ENCODE measurements at places on chromosomes 1 and 21.

GRCh38 chr1:200901796-200902444 lies 7.2 kb downstream of the INAVA start:
- H3K4me1 ChIP-seq: peaks cover 10% of the 10 kb centered on the region
- DNase-seq: no peak
- peaks cover 51% of the 10 kb centered on the region for H3K27me3 ChIP-seq
- no peak overlapping the region for H3K4me3 ChIP-seq

DNA sequence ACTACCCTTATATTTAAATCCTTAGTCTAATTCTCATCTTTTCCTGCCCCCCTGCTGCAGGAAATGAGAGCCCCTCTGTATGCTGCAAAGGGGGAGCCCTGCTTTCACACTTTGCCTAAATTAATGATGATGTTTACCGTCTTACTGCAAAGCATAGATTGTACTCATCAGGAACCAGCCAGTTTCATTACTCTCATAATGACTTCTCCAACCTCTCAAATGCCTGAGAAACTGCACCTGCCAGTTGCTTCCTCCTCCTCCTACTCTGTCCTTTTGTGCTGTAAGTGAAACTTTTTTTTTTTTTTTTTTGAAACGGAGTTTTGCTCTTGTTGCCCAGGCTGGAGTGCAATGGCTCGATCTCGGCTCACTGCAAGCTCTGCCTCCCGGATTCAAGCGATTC lies 101.7 kb downstream of the ADSS2 start:
- peaks cover 7% of the 10 kb centered on the region for H3K36me3 ChIP-seq
- H3K27me3 ChIP-seq: no peaks in the 10 kb centered on the region
- H3K4me1 ChIP-seq: peaks cover 47% of the 10 kb centered on the region

- DNase-seq: no peak
- H3K36me3 ChIP-seq: peaks cover 16% of the 10 kb centered on the region
- peaks cover 2% of the 10 kb centered on the region for H3K27me3 ChIP-seq
- H3K4me3 ChIP-seq: no peak overlapping the region
- H3K27ac ChIP-seq: no peak overlapping the region
- peaks cover 39% of the 10 kb centered on the region for H3K4me1 ChIP-seq
Observed at GRCh38 chr1:109198745-109199144, 15.0 kb upstream of the SARS1 start.

DNA sequence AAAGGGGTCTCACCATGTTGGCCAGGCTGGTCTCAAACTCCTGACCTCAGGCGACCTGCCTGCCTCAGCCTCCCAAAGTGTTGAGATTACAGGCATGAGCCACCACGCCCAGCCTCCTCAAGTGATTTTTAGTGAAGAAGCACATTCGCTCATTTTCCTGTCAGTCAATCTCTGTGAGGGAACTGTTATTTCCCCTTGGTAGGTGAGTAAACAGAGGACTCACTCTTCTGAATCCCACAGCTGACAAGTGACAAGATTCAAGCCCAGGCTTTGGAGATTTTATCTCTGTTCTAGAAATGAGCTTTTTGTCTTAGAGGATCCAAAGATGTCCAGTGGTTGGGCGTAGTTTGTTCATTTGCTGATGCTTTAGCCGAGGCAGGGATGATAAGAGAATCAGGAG lies 43.9 kb upstream of the TACSTD2 start:
- peaks cover 7% of the 10 kb centered on the region for H3K4me1 ChIP-seq
- H3K4me3 ChIP-seq: no peak overlapping the region
- H3K27ac ChIP-seq: no peak overlapping the region
- peaks cover 13% of the 10 kb centered on the region for H3K27me3 ChIP-seq
- no peaks in the 10 kb centered on the region for H3K36me3 ChIP-seq
- DNase-seq: no peak

GRCh38 chr1:111483166-111483565 lies 9.4 kb downstream of the C1orf162 start:
- peaks cover 3% of the 10 kb centered on the region for H3K36me3 ChIP-seq
- peaks cover 51% of the 10 kb centered on the region for H3K27me3 ChIP-seq
- no peak overlapping the region for H3K4me3 ChIP-seq
- H3K4me1 ChIP-seq: peaks cover 5% of the 10 kb centered on the region

DNA sequence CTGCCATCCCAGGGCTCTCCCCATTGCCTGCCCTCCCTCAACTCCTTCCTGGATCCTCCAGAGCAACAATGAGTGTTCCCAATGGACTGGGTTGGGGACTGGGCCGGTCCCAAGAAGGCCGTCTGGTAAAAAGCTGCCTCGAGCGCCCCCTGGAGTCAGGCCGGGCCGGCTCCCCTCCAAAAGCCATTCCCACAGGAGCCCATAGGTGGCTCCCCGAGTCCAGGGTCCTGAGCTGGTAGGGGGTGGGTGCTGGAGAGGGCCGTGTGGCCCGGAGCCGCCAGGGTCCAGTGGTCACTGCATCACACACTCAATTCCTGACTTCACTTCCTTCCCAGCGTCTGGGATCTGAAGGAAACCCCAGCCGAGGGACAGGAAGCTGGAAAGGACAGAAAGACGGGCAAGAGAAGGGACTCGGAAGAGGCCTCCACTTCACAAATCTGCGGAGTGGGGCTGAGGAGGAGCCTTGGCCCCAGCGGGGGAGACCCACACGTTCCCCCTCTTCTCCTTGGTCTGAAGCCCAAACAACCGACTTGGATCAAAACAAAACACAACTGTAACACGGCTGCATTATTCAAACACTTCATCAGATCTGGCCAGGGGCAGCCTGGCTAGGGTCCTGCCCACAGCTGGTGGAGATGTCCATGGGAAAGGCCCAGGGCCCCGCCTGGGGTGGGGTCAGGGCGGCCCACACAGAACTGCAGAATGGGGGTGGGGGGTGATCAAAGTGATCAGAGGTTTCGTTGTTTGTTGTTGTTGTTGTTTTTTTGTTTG lies 10.9 kb upstream of the ALDH4A1 start:
- no peaks in the 10 kb centered on the region for H3K27me3 ChIP-seq
- peak; percentile 62 for DNase-seq
- H3K36me3 ChIP-seq: peaks cover 35% of the 10 kb centered on the region

DNA sequence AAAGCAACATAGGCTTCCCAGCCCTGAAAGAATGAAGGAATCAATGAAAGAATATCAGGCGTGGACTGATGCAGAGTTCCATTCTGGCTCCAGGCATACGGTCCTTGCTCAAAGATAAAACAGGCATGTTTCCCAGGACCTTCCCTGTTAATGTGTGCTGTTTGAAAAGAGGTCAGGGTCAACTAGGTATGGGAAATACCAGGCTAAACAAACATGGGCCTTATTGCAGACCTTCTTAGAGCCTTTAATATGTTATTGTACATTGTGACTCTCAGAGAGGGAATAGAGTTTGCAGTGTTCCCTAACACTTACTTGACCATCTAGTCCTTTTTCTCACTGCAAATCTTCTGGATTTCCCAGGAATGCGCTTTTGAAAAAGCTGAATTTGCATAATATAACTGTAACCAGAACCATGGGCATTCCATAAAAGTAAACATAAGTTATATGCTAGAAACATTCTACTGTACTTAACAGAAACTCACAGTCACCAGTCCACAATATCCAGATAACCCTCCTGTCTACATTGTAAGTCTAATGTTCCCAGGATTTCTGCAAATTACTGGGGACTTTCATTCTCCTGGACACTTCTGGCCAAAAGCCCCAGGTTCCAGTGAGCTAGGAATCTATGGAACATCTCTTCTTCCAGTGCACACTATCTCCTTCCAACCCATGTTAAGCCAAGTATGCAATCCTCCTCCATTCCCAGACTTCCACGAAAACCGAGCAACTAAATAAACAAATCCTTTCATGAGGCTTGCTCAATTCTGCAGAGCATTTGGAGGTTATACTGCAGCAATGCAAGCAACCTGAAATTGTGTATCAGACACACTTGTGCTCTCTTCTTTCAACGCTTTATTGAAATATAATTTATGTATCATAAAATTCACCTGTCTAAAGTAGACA lies 486.6 kb downstream of the SETD4 start:
- H3K27me3 ChIP-seq: peaks cover 4% of the 10 kb centered on the region
- peaks cover 3% of the 10 kb centered on the region for H3K4me1 ChIP-seq
- H3K4me3 ChIP-seq: no peak overlapping the region
- DNase-seq: no peak
- H3K27ac ChIP-seq: no peak overlapping the region
- no peaks in the 10 kb centered on the region for H3K36me3 ChIP-seq

- no peak overlapping the region for H3K27ac ChIP-seq
- H3K36me3 ChIP-seq: no peaks in the 10 kb centered on the region
- DNase-seq: no peak
- no peaks in the 10 kb centered on the region for H3K27me3 ChIP-seq
Observed at GRCh38 chr1:68780919-68781318, 284.0 kb upstream of the DEPDC1 start.

- H3K4me3 ChIP-seq: peak overlapping the region; percentile 86
- H3K36me3 ChIP-seq: peaks cover 27% of the 10 kb centered on the region
- peaks cover 37% of the 10 kb centered on the region for H3K4me1 ChIP-seq
- DNase-seq: no peak
- H3K27me3 ChIP-seq: no peaks in the 10 kb centered on the region
- H3K27ac ChIP-seq: peak overlapping the region; percentile 57
Observed at GRCh38 chr1:35717911-35718476, 690 bp downstream of the C1orf216 start.

DNA sequence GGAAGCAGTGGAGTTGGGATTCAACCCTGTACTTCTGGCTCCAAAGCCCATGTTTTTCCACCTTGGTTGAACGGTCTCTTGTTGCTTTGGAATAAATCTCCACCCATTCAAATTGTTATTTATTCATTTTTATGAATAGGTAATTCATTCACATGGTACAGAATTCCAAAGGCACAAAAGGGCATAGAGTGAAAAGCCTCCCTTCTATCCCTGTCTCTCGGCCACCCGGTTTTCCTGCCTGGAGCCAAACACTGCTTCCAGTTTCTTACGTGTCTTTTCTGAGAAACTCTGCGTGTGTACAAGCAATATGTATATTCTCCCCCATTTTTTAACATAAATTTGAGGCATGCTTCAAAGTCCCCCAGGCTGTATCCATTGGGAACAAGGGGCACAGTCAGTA lies 3.9 kb downstream of the EXTL1 start:
- H3K4me1 ChIP-seq: peaks cover 5% of the 10 kb centered on the region
- H3K27me3 ChIP-seq: peaks cover 6% of the 10 kb centered on the region
- H3K36me3 ChIP-seq: no peaks in the 10 kb centered on the region
- H3K4me3 ChIP-seq: no peak overlapping the region
- H3K27ac ChIP-seq: no peak overlapping the region

DNA sequence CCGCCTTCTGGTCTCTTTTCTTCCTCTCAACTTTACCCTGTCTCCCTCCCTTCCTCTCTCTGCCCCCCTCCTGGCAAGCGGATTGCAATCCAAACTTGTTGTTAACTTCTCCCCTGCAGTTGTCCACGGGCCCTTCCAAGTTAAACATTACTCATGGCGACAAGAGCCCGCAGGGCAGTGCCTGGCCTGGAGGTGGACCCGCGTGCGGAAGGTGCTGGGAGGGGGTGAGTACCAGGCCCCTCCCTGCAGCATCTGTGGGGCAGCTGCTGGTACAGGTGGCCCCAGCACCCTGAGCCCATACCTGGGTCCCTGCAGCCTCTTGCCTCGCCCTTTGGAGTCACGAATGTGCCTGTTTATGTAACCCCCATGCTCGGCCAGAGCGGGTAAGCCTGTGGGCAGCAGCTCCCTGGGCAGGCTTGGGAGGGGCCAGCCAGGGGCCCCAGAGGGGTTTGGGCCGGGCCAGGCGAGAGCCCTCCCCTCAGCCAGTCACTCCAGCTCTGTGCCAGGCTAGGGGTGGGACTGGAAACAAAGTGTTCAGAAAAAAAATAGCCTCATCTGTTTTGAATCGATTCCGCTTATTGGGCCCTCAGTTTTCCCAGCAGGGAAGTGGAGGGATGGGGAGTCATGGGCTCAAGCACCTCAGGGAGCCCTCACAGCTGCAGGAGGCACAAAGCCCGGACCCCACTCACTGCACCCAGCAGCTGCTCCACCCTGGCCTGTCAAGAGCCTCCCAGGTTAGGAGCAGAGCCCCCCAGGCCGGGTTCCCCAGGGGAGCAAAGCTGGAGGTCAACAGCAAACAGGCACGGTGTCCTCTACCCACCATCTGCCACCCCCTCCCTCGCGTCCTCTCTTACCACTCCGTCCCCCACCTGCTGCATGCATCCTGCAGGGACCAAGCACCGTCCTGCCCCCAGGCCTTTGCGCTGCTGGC lies 14.0 kb upstream of the FAAP20 start:
- H3K4me1 ChIP-seq: no peaks in the 10 kb centered on the region
- DNase-seq: no peak
- no peak overlapping the region for H3K4me3 ChIP-seq
- no peaks in the 10 kb centered on the region for H3K36me3 ChIP-seq

GRCh38 chr1:179082333-179082998 lies 596 bp downstream of the TOR3A start:
- H3K36me3 ChIP-seq: peaks cover 9% of the 10 kb centered on the region
- H3K27ac ChIP-seq: peak overlapping the region; percentile 99
- DNase-seq: peak; percentile 12
- peaks cover 39% of the 10 kb centered on the region for H3K4me1 ChIP-seq

DNA sequence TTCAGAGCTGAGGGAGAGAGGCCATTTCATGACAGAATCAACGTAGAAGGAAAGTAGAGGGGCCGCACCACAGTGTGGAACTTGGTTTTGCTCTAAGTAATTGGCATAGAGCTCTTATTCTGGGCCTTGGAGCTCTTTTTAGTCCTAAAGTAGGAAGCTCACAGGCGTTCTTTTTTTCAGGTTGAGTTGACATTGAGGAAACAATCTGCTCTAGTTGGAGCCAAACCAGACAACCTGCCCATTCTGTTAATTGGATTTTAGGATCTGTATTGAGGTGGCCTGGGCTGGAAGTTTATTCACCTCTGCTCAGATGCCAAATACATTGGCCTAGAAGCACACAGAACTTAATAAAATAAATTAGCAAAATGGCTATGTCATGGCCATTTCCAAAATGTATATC lies 1093.9 kb downstream of the ADGRL2 start:
- no peak for DNase-seq
- no peak overlapping the region for H3K4me3 ChIP-seq
- H3K27ac ChIP-seq: no peak overlapping the region
- no peaks in the 10 kb centered on the region for H3K27me3 ChIP-seq

GRCh38 chr1:162412002-162412401 lies at the start of gene SH2D1B:
Gene SH2D1B (minus strand): TSS chr1:162412136. CDS start chr1:162412016, 120 bp downstream.
- no peaks in the 10 kb centered on the region for H3K4me1 ChIP-seq
- H3K27ac ChIP-seq: no peak within 1 kb of the TSS
- DNase-seq: no peak
- no peaks in the 10 kb centered on the region for H3K36me3 ChIP-seq
- no peak within 1 kb of the TSS for H3K4me3 ChIP-seq
- H3K27me3 ChIP-seq: peaks cover 14% of the 10 kb centered on the region

GRCh38 chr1:203216274-203217138 lies 13.0 kb downstream of the CHIT1 start:
- H3K36me3 ChIP-seq: no peaks in the 10 kb centered on the region
- H3K27ac ChIP-seq: no peak overlapping the region
- H3K27me3 ChIP-seq: peaks cover 11% of the 10 kb centered on the region
- DNase-seq: peak; percentile 43
- no peak overlapping the region for H3K4me3 ChIP-seq

Measured in activated T-helper 1 cell treated with anti-CD3 and anti-CD28 coated beads, Interleukin-12 subunit alpha, Interleukin-12 subunit beta, Interleukin-2, Interleukin-4 antibody, amounts not matched to agents 30 ng/mL and 10 ng/mL and 1 ng/mL, durations not matched to agents 14 hours and 24 hours and 36 hours (primary cell).